Regular cardiac myocyte (primary cell): ENCODE measurements at places on chromosomes 2 and 18. TPM values are rescaled to one million over a fixed set of nuclear protein-coding genes. Genes with fewer than 3 reads are reported as not detected.

The GALNT13 gene
- 0.28 TPM in 1 of 2 replicates, not detected in the other for total RNA-seq

The PKDCC gene
- 25.1 and 64.5 TPM in 2 replicates for total RNA-seq

The DNAJB2 gene
- total RNA-seq, result 21.7 and 47.6 TPM in 2 replicates

The RAD51AP2 gene
- total RNA-seq, result under 0.01 TPM in 2 replicates

The FIGN gene
- total RNA-seq, result 0.96 and 1.7 TPM in 2 replicates

The SRD5A2 gene
- not detected in 2 replicates for total RNA-seq

The MALL gene
- 2.0 and 6.7 TPM in 2 replicates for total RNA-seq

The C2orf80 gene
- not detected in 2 replicates for total RNA-seq

The EFEMP1 gene
- total RNA-seq, result 616 and 2,583 TPM in 2 replicates

The APCDD1 gene
- 0.19 TPM in 1 of 2 replicates, not detected in the other for total RNA-seq

The DCDC2C gene
- not detected in 2 replicates for total RNA-seq

The GATA6 gene
- 16.5 and 35.0 TPM in 2 replicates for total RNA-seq

The ARHGAP25 gene
- 3.4 and 5.6 TPM in 2 replicates for total RNA-seq

The INO80C gene
- 7.3 and 14.2 TPM in 2 replicates for total RNA-seq

The FKBP1B gene
- total RNA-seq, result 8.2 and 11.8 TPM in 2 replicates

The GALNT5 gene
- 87.6 and 183 TPM in 2 replicates for total RNA-seq

The PAX8 gene
- 0.38 and 1.1 TPM in 2 replicates for total RNA-seq

The SKOR2 gene
- total RNA-seq, result not detected in 2 replicates

The CFC1 gene
- not detected in 2 replicates for total RNA-seq

The LYG1 gene
- total RNA-seq, result 0.19 and 0.85 TPM in 2 replicates

The SLC9A2 gene
- total RNA-seq, result under 0.01 TPM in 1 of 2 replicates, not detected in the other

The KCNJ13 gene
- total RNA-seq, result not detected in 2 replicates

The HOXD4 gene
- total RNA-seq, result 0.56 TPM in 1 of 2 replicates, not detected in the other

The ALS2 gene
- total RNA-seq, result 36.4 and 37.6 TPM in 2 replicates

The NCK2 gene
- total RNA-seq, result 29.0 and 32.2 TPM in 2 replicates

The HTR2B gene
- total RNA-seq, result 1.9 and 13.0 TPM in 2 replicates

The CD28 gene
- total RNA-seq, result under 0.01 TPM in 1 of 2 replicates, not detected in the other

The CYRIA gene
- 5.2 and 8.2 TPM in 2 replicates for total RNA-seq

The ZSWIM2 gene
- under 0.01 TPM in 2 replicates for total RNA-seq

The PIAS2 gene
- 15.0 and 23.1 TPM in 2 replicates for total RNA-seq

The ZC3H6 gene
- total RNA-seq, result 1.5 and 5.1 TPM in 2 replicates

The DSG2 gene
- total RNA-seq, result 0.19 and 0.56 TPM in 2 replicates

The NPHP1 gene
- 3.6 and 5.6 TPM in 2 replicates for total RNA-seq

The ELOA2 gene
- not detected in 2 replicates for total RNA-seq

The AGFG1 gene
- 65.7 and 67.7 TPM in 2 replicates for total RNA-seq

The RPE gene
- 122 and 151 TPM in 2 replicates for total RNA-seq

The LINC00305 gene
- not detected in 2 replicates for total RNA-seq

The CROCC2 gene
- total RNA-seq, result not detected in 2 replicates
